ENCODE measurements at places on chromosomes 3 and 15.

DNA sequence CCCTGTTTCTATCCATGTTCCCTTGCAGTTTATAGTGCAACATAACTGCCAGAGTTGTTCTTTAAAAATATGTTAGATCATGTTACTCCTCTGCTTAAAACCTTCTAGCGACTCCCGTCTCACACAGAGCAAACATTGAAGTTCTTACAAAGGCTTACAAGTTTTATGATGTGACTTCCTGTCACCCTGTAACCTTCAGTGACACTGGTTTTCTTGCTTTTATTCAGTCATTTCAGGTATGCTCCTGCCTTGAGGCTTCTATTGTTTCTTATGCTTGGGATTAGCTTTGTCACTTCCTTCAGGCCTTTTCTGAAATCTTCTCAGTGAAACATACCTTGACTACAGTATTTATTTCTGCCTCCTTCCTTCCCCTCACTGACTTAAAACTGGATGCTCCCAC is 252.1 kb downstream of the DOCK3 start:
- no peak for DNase-seq

GRCh38 chr3:47380026-47380600 is 708 bp upstream of the PTPN23 start:
- no peak for DNase-seq

- DNase-seq = no peak
Measured at GRCh38 chr15:39549912-39550311, 31.0 kb upstream of the THBS1 start.

- DNase-seq = no peak
Measured at GRCh38 chr3:194168994-194169393, 33.0 kb downstream of the HES1 start.

DNA sequence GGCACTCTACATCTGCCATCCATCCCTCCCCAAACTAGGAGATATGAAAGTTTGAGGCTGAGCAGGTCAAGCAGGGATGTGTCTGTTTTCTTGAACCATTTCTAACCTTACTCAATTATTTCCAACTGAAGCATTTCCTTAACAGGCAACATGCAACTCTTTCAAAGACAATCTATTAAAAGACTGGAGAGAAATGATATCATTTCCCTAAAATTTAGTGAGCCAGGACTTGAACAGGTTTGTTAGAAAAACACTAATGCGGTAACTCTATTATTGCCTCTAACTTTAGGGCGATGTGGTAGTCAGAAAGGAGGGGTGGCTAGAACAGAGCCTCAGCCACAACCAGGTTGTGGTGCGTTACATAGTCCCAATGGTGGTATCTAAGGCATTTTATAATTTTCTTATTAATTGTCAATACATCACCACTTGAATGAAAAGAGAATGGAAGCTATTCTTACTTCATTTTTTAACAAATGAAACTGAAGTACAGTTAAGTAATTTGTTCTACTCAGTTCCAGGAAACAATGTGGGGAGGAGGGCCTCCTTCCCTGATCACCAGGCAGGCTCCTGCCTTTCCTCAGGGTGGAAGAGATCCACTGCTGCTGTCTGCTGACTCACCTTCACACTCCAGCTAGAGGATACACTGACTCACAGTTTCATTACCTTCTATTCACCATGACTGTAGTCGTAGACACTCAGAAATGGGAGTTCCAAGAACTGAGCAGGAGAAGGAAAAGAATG is 22.8 kb downstream of the MYO1E start:
- no peak for DNase-seq

DNA sequence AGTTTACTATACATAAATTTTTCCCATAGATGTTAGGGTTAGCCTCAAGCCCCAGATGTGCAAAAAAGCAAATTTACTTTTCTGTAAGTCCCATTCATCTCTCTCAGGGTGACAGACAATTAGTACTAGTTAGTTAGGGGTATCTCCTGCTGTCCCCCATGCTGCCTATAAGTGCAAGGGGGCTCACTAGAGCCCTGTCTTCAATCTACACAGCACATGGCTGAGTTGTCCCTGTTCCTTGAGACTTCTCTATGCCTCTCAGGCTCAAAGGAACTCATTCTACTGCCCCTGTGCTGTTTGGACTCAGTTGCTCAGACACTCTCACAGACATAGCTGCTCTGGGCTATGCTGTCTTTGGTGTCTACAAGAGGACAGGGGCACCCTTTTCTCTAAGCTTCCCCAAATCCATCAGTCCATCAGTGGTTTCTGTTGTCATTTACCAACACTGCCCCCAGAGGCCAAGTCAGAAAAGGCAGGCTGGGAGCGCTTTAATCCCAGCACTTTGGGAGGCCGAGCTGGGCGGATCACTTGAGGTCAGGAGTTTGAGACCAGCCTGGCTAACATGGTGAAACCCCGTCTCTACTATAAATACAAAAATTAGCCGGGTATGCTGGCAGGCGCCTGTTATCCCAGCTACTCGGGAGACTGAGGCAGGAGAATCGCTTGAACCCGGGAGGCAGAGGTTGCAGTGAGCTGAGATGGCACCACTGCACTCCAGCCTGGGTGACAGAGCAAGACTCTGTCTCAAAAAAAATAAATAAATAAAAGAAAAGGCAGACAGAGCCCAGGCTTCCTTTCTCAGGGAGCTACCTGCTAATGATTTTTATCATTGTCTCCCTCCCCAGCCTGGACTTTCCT is 31.4 kb upstream of the PRTG start:
- DNase-seq = peak; percentile 9

DNA sequence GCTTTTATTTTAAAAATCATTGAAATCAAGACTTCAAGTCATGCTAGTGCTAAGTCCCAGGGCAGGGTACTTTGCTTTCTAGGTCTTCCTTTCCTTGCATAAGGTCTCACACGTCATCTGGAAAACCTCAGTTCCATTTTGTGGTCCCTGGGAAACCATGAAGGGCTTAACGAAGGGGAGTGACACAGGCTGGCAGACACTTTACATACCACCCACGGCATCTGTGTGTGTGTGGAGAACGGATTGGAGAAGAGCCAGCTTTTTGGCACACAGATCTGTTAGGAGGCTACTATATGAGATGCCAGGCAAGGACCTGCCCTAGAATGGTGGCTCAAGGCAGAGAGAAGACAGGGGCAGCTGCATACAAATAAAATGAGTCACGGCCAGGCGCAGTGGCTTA is 107.5 kb upstream of the NSMCE3 start:
- no peak for DNase-seq

GRCh38 chr3:46359733-46360493 is 6.0 kb downstream of the CCR2 start:
- DNase-seq = no peak

- DNase-seq = no peak
Measured at GRCh38 chr15:42020713-42021273, at the start of gene PLA2G4E. PLA2G4E (minus strand) TSS chr15:42021042; CDS start chr15:42021030, 12 bp downstream.

DNA sequence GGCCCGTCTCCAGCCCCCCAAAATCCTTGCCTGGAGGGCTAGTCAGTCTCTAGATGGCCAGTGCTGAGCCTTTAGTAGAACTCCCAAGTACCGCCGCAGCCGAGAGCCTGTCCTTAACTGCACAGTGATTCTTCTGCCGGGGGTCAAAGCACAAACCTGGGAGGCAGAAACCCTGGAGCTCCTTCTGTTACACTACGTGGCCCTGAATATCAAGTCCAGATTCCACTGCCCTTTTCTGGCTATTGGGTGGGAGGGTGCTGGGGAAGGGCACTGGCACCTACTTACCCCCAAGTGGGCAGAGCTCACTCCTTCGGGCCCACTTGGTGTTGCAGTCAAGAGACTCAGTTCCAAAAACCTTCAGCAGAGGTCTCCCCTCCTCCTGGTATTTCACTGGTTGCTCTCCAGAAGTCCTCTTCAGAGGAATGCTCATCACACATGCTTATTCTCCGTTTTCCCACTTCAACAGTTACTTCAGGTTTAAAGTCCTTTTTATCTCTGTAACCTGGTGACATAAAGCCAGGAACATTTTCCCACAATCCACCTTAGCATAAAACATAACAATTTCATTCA is 10.8 kb downstream of the PDHB start:
- no peak for DNase-seq

GRCh38 chr3:115445559-115445958 is 177.8 kb upstream of the GAP43 start:
- DNase-seq = no peak

- DNase-seq = no peak
Measured at GRCh38 chr3:30680789-30681648, 74.6 kb downstream of the TGFBR2 start.

DNA sequence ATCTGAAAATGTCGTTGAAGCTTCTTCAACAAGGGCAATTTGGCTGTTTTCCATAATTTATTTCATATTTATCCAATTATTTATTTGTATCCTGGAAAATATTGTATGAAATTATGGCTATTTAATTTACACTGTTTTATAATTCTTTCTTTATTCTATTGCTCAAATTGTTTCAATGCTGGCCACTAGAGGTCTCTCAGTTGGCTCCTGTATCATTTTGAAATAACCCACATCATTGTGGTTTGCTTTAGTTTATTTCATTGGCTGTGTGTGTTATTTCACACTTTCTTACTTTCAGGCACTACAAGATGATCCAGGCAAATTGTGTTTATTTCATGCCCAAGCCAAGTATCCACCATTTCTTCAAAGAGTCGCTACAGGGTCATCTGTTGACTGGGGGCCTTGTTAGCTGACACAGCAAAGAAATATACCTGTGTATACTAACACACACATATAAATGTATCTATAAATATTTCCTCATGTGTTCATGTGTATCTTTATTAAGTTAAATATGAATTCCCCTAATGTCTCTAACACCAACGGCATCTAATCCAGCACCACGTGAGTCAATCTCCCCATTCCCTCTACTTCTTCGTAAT is 86.2 kb downstream of the NPAP1 start:
- DNase-seq = peak; percentile 19

DNA sequence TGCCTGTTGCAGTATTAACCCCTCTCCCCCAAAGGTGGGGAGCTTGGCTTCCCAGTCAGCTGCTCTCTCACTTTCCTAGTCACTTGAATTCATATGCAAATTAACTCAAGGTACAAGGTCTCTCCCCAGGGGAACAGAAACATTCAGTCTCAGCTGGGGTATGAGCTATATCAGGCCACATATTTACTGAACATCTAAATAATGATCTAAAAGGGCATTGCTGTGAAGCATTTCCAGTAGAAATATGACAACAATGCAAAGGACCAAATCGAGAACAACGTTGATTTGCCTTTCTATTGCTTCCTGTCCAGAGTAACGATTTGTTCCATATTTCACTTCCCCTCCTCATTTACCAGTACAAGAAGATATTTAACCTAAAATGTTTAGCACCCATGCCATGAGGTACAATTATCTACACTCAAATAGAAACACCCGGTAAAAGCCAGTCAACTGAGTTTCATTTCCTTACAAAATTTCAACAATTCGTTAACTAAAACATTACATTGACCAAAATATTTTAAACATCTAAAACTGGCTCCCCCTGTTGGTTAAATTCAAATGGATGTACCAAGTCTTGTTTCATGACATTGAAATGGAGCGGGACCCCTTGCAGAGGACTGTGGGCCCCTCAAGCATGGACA is 36.5 kb upstream of the KLHL6 start:
- DNase-seq = peak; percentile 46

DNA sequence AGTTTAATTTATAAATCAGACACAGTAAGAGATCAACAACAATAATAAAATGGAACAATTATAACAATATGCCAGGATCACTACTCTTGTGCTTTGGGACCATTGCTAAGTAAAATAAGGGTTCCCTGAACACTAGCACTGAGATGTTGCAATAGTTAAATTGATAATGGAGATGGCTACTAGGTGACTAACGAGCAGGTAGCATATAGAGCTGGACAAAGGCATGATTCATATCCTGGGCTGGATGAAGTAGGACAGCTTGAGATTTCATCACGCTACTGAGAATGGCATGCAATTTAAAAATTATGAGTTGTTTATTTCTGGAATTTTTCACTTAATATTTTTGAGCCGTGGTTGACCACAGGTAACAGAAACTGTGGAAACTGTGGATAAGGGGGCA is 20.7 kb upstream of the MYZAP start:
- DNase-seq = no peak

DNA sequence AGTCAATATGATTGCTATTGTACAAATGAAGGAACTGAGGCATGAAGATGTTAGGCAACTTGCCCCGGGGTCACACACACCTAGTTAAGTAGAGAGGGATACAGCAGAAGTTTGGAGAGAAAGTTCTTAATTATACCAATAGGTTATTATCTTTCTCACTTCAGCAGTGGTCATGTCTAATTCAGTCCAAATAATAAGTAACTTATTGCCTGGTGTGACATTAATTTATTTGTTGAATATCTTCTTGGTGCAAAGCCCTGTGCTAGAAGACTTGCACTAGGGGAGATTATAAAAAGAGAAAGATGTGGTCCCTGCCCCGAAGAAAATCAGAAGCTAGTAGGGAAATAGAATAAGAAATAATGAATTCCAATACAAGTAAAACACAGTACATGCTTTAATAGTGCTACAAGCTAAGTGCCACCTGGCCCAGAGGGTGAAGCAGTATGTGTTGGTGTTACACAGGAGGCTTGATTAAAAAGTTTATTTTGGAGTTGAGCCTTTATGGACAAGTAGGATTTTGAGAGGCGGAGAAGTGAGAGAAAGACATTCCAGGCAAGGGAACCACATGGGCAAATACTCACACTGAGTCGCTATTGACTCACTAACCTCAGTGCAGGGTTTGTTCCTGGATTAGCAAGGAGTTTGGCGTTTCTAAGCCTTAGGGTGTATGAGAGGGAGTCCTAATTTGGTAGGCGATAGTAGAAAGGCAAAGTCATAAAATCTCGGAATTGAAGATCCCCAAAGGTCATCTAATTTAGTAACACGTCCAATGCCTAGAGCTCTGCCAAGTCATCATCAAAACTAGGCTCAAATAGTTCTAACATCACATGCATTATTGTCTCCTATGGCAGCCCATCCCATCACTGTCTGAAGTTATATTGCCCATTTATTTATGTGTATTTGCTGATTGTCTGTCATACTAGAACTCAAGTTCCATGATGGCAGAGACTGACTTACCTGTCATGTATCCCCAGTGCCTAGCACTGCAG is 19.2 kb upstream of the GSK3B start:
- DNase-seq = no peak

GRCh38 chr3:152405915-152406802 is 137.4 kb downstream of the MBNL1 start:
- peak; percentile 65 for DNase-seq

GRCh38 chr15:40106203-40107161 is 2.2 kb downstream of the BMF start:
- DNase-seq = peak; percentile 83

GRCh38 chr3:51063053-51063452 is 322.0 kb upstream of the MANF start:
- DNase-seq = no peak

- no peak for DNase-seq
Measured at GRCh38 chr3:149581248-149581647, 76.6 kb downstream of the WWTR1 start.

GRCh38 chr3:41193794-41194539 is 5.3 kb upstream of the CTNNB1 start:
- DNase-seq = no peak

DNA sequence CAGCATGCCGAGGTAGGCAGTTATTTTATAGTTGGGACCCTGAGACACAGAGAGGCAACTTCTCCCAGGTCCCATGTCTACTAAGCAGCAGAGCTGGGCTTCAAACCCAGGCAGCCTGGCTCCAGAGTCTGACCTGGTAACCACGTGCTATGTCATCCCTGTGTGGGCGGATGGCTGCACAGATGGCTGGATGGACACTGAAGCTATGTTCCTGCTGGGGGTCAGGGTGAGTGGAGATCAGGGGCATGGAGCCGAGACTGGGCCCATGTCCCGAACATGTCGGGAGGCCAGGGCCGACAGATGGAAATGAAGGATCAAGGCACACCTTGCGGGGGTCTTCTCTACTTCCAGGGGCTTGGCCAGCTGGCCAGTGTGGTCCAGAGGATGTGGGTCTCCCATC is 9.3 kb upstream of the FBLN2 start:
- no peak for DNase-seq

GRCh38 chr15:66838671-66839239 is 136.7 kb downstream of the SMAD6 start:
- DNase-seq = peak; percentile 21

GRCh38 chr3:15623535-15624440 is 22.2 kb downstream of the BTD start:
- DNase-seq = no peak
